GM12865 (cell line): ENCODE measurements at places on chromosomes 3 and 15.

- DNase-seq, result peak; percentile 64
Measured at GRCh38 chr3:122076491-122077292, 21.5 kb downstream of the CD86 start.

GRCh38 chr3:32842987-32843386, 25.2 kb downstream of the TRIM71 start:
- DNase-seq, result no peak

GRCh38 chr15:65806397-65806796, 14.3 kb upstream of the DENND4A start:
- DNase-seq, result no peak

GRCh38 chr15:49530092-49530491, 90.5 kb downstream of the FAM227B start:
- no peak for DNase-seq

- no peak for DNase-seq
Measured at GRCh38 chr3:4419920-4420319, 47.1 kb downstream of the SUMF1 start.

- DNase-seq, result no peak
Measured at GRCh38 chr3:195810455-195810845, 1.3 kb downstream of the MUC4 start.

GRCh38 chr3:99134986-99135385, 233.5 kb upstream of the DCBLD2 start:
- DNase-seq, result no peak
